ENCODE measurements at places on chromosomes 7 and 10.
A peak's percentile ranks its signal among the peaks of the same experiment; 100 is the strongest.

DNA sequence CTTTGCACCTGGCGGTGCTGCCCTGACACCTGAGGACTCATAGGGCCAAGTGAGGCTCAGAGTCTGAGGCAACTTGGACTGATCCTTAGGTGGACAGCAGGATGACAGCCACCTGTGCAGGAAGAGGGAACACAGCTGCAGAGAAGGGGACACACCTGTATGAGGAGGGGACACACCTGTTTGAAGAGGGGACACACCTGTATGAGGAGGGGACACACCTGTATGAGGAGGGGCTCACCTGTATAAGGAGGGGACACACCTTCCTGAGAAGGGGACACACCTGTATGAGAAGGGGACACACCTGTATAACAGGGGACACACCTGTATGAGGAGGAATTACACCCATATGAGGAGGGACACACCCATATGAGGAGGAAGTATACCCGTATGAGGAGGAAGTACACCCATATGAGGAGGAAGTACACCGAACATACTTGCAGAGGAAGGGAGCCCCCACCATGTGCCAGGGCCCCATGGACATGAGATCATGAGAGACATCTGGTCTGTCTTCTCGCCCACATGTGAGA lies 285.9 kb downstream of the ADARB2 start:
- DNase-seq: no peak

- no peak for DNase-seq
These were observed 15.2 kb upstream of the COMTD1 start for GRCh38 chr10:75250934-75251333.

GRCh38 chr10:10020945-10021344 lies 996.7 kb upstream of the CELF2 start:
- no peak for DNase-seq

DNA sequence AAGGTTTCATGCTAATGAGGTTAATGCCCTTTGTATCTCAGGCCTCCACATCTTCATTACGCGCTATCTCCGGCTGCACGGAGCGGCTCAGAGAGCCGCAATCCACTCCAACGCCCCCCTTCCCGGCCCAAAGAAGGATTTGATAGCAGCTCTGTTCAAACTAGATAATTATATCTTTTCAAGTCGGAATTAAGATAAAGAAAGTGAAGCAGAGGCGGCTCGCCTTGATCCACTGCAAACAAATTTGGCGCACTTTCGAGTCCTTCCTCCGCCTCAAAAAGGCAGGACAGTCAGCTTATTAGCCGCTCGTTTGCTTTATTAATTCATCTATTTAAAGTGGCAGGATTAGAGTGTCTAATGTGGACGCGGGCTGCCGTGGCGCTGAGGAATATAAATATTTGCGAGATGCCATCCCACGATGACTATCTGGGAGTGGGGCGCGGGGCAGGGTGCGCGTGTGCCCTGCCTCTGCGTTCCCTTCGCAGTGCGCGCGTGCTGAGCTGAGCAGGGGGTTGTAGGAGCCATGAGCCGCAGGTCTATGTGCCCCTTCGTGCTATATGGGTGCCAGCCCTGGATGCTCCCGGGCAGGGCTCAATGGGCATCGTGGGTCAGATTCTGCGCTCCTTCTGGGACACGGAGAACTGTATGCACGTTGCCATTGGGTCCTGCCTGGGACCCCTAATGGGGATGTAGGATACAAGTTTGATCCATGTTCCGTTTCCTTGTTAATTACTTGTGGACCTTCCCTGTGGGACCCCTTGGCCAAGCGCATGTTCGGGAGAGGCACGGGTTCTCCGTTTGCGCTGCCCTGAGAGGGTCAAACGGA lies 9.0 kb downstream of the EMX2 start:
- DNase-seq: no peak

GRCh38 chr10:30813872-30814481 lies 184.4 kb upstream of the LYZL2 start:
- DNase-seq: peak; percentile 54
